ENCODE measurements at places on chromosomes 13 and 19.

DNA sequence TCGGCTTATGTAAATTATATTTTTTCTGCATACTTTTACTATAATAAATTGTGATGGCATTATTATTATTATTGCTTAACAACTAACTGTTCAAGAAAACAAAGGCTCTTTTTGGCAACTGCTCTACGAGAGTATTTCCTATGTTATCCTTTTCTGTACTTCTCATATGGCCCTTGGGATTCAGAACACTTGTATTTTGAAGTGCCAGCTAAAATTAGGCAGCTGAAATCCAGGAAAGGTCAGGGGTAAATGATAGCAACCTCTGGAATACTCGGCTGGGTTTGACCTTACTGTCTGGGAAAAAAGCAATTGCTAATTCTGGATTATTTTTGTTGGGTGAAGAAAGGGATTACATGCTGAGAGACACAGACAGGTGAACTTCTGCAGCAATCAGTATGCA is 23.9 kb downstream of the EDNRB start:
- DNase-seq, result no peak

DNA sequence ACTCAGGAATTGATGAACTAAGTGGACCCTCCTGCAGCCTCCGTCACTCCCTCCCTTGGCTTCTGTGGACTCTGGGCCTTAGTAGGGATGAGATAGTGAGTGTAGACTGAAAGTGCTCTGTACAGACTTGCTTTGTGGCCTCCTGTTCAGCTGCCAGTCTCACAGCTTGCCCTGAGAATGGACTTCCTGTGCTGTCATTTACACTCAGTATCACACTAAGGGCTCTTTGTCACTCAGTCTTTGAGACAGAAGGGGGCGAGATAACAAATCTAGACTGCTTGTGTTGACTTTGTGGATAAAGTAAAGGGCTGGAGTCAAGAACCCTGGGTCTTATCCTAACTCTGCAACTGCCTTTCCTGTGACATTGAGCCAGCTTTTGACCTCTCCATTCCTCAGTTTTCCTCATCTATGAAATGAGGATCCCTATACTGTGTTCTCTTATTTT is 21.0 kb upstream of the SPRY2 start:
- DNase-seq, result no peak

- DNase-seq, result no peak
Observed at GRCh38 chr13:104534847-104535246, 1468.6 kb upstream of the SLC10A2 start.

GRCh38 chr13:44842158-44842557 is 147.1 kb downstream of the NUFIP1 start:
- DNase-seq, result no peak

DNA sequence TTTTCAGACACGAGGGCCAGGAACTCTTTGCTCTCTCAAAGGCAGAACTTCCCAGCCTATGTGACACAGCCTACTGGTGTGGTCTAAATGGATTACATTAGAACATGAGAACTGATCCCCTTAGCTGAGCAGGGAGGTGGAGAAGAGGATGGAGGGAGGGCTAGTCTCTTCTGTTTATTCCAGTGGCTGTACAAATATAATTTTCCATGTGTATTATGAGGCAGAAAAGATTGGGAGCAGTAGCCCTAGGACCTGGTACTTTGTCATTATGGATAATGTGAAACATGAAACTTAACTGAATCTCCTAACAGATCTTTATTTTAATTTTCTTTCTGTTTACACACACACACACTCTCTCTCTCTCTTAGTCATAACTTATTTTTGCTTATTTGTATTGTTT is 82.1 kb downstream of the WDFY2 start:
- no peak for DNase-seq

- no peak for DNase-seq
Observed at GRCh38 chr19:17909003-17909732, 23.6 kb upstream of the CCDC124 start.

- DNase-seq, result no peak
Observed at GRCh38 chr19:16371540-16371986, 46.9 kb downstream of the KLF2 start.

DNA sequence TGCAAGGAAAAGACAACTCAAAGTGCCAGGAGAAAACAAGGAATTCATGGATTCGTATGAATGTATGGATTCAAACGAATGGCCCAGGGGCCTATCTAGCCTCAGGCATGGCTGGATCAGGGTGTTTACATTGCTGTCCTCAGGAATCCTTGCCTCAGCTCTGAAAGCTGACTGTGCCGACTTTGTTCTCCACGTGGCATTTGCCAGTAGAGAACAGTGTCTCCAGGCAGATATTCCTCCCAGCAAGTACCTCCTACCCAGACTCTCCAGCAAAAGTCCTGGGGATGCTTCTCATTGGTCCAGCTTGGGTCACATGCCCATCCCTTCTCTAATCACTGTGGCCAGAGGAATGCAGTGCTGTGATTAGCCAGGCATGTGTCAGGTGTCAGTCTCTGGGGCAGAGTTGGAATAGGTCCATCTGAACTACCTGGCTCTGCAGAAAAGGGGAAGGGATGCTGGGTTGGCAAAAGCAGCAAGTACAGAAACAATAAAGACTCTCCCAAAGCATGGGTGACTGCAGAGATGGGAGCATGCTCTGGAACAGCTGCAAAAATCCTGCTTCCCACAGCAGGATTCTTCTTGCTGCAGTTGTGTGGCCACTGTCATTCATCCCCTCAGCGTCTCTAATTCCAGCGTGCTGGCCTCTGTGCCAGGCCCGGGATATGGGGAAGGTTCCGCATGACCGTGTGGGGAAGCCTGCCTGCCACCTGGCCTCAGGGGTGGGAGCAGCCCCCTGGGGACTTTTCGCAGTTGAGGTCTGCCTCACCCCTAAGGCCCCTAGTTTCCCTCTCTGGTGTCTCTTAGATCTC is 30.0 kb downstream of the CCNE1 start:
- DNase-seq, result no peak

DNA sequence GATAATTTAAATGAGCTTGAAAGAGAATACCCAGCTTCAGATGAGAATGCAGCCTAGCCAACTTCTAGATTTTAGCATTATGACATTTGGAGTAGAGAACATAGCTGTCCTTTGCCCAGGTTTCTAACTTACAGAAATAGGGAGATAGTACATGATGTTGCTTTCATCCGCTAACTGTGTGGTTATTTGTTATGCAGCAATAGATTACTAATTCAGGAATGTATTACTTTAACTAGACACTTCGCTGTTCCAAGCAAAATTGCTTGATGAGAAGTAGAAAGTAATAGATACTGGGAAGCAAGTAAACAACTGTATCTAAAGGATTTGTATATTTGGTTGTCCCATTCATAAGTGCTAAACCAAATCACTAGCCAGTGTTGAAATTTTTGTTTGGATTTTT is 790.9 kb upstream of the PRR20A start:
- DNase-seq, result no peak

DNA sequence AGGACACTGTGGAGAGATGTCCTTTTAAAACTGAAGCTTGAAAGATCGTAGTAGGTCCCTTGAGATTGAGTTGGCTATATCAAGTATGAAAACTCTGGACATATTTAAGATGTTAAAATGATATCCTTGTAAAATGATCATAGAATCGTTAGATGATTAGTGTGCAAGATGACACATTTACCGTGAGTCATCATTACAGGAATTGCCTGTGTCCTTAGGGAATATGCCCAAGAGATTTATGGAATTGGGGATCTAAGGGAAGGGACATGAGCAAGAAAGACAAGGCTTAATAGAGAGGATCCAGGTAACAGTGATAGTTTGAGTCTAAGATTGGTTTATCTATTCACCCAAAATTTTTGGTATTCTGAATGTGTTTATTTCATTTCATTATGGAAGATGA is 233.7 kb downstream of the GPC5 start:
- DNase-seq, result no peak

GRCh38 chr13:80454245-80454644 is 113.3 kb upstream of the SPRY2 start:
- DNase-seq, result no peak

GRCh38 chr19:46340051-46340659 is 6.7 kb upstream of the PPP5C start:
- no peak for DNase-seq

- no peak for DNase-seq
Observed at GRCh38 chr13:41548031-41548430, 90.7 kb downstream of the RGCC start.

DNA sequence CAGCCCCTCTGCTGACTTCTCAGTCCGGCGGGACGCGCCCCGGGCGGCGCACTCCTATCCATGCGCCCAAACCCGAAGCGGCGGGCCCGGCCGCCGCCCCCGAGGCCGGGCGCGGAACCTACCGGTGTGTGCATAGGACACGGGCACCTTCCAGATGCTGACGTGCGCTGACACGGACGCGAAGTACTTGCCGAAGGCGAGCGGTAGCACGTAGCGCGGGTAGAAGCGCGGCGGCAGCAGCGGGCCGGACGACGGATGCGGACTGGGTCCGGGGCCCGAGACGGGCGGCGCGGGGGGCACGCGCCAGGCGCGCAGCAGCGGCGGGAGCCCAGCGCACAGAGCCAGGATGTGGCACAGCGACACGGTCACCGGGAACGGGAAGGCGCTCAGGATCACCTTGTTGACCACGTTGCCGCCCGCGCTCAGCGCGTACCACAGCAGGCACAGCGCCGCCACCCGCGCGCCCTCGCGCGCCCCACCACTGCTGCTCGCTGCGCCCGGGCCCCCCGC is 338 bp downstream of the SLC35E1 start:
- no peak for DNase-seq

DNA sequence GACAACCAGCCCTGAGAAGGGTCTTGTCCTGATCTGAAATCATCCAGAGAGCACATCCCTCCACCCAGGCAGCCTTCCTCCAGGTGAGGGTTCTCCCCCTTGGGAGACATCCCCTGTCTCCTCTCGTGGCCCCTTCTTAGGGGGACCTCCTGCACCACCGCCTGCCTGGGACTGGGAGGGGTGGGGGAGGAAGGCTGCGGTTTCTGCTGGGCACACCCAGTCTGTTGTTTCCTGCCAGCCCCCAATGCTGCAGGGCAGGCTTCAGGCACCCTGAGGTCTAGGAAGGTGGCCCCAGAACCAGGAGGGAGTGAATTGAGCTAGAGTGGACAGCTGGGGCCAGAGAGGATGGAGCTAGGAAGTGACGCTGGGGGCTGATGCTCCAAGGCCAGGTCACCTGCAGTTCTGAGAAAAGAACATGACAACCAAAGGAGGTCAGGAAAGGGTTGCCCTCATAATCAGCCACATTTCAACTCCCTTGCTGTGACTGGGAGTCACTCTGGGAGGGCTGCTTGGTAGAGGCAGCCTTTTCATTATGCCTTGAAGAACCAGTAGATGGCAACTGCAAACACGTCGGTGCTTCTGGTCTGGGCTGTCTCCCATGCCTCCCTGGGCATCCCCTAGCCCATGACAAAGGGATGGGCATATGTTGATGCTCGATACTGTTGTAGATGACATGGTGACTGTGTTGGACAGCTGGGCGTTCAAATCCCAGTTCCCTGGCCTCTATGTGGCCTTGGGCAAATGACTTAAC is 1.4 kb downstream of the ARHGEF18 start:
- DNase-seq, result no peak

DNA sequence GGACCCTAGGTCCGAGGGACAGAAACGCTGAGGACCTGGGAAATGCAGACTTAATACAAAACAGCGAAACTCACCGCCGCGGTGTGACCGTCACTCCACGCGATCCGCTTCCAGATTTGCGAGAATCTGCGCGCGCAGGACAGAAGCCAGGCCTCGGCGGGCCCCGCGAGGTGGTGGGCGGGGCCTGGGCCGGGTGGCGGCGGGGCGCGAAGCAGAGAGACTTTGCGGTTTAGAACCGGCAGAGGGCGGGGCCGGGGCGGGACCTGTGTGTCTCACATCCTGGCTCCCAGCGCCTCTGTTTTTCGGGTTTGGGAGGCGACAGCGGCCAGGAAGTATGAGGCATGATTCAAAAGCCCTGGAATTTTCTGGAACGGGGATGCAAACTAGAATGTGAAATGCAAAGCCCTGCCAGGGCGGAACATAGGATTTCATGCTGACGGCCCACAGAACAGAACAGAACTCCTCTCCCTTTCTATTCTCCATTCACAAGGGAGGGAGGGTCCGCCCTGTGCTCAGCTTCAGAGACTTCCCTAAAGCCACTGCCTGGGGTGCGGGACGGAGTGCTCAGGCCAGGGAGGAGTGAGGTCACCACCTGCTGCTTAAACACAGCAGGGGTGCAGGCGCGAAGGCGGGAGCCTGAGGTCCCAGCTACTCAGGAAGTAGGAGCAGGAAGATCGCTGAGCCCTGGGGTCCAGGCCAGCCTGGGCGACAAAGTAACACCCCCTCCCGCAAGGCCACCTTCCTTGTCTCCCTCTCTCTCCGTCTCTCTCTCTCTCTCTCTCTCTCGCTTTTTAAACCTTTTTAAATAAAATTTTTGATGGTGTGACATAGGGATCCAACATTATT is 44.3 kb downstream of the ZNF611 start:
- DNase-seq, result peak; percentile 88

DNA sequence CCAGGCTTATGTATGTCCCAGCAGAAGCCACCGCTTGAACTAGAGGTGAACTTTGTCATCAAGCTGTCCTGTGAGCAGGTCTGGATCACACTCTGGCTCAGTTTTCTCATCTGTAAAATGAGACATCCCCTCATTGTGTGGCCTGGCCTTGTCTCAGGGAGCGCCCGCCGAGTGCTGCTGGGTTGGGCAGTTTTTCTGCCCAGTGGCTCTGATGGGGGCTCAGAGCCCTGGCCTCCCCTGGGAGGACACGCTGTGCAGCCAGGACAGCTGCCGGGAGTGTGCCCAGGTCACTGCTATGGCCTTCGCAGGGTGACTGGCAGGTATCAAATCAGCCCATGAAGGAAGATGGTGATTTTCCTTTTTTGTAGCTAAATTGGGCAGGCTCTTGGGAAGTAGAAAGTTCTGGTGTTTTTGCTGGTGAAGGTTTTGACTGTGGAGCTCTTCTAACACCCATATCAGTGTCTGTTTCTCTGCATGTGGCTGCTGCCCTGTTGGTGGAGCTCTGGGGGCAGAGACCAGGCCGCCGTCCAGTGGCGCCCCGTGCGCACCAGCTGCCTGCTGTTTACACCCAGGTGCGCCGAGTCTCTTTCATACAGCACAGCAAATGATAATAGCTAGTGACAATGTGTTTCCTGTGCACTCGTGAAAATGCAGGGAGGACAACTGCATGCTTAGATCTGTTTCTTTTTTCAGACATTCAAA is 40.8 kb downstream of the SLC7A9 start:
- DNase-seq, result no peak

GRCh38 chr13:40058757-40059236 is 403.3 kb downstream of the COG6 start:
- DNase-seq, result no peak

DNA sequence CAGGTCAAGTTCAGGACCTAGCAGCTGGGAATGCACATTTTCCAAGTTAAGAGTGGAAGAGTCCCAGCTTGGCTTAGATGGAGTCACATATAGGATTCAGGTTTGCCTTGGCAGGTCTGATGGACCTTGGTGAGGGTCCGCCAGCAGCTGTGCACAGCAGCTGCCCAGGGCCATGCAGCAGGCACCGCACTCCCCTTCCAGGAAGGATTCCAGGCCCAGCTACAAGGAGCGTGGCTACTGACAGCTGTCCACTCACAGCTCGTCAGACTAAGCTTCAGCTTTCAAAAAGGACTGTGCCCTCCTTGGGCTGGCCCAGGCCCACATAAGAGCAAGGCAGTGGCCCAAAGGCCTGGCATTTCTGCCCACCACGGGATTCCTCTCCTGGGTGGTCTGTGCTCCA is 68.4 kb downstream of the ALOX5AP start:
- no peak for DNase-seq

Data from progenitor cell of endocrine pancreas (in vitro differentiated cells).